ENCODE measurements at places on chromosomes 3 and 15. TPM values are rescaled to one million over a fixed set of nuclear protein-coding genes. Genes with fewer than 3 reads are reported as not detected.

MME gene
- total RNA-seq = 9.4 TPM

PRSS50 gene
- not detected for total RNA-seq

CKMT1B gene
- not detected for total RNA-seq

STAC gene
- total RNA-seq = 7.3 TPM

PLOD2 gene
- total RNA-seq = 31.4 TPM

IQCF5 gene
- total RNA-seq = not detected

TRH gene
- not detected for total RNA-seq

ZNF280D gene
- 19.5 TPM for total RNA-seq

RNF7 gene
- 34.3 TPM for total RNA-seq

P2RY13 gene
- total RNA-seq = not detected

LOXL1 gene
- 0.21 TPM for total RNA-seq

ZNF501 gene
- 1.4 TPM for total RNA-seq

PP2D1 gene
- not detected for total RNA-seq

XIRP1 gene
- total RNA-seq = not detected

GHSR gene
- total RNA-seq = not detected

RTP3 gene
- 0.08 TPM for total RNA-seq

WNT5A gene
- total RNA-seq = 31.9 TPM

ANKRD63 gene
- 0.37 TPM for total RNA-seq

ANKRD34C gene
- not detected for total RNA-seq

SLC9A9 gene
- total RNA-seq = 3.3 TPM

CSPG4 gene
- 268 TPM for total RNA-seq

MASP1 gene
- total RNA-seq = not detected

ITPKA gene
- total RNA-seq = 1.9 TPM

PLA2G4D gene
- not detected for total RNA-seq

NDUFAF3 gene
- 217 TPM for total RNA-seq

SMCO1 gene
- total RNA-seq = not detected

GABRA5 gene
- total RNA-seq = 3.2 TPM

STAB1 gene
- total RNA-seq = not detected

Data from A375 (cell line).